SHP77 (cell line): ENCODE measurements at places on chromosomes 6 and 20.
A peak's percentile ranks its signal among the peaks of the same experiment; 100 is the strongest.

DNA sequence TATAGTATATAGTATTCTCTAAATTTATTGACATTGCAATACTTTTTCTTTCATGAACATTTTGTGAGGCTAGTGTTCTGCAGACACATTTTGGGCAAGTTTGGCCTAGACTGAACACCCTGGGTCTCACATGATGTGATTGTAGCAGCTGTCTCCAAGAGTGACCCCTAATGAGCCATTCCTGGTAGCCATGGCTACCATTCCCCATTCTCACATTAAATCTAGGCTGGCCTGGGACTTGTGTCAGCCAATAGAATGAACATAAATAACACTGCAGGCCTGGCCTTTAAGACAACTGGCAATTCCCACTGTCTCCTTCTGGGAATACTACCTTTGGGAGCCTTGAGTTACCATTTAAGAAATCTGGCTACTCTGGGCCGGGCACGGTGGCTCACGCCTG lies 38.0 kb upstream of the TASP1 start:
- no peak for DNase-seq

GRCh38 chr6:38637756-38638155 lies 2.0 kb downstream of the BTBD9 start:
- no peak for DNase-seq

GRCh38 chr20:44207126-44207723 lies 3.3 kb downstream of the OSER1 start:
- no peak for DNase-seq

GRCh38 chr6:42756722-42757121 lies 10.8 kb upstream of the TBCC start:
- no peak for DNase-seq

DNA sequence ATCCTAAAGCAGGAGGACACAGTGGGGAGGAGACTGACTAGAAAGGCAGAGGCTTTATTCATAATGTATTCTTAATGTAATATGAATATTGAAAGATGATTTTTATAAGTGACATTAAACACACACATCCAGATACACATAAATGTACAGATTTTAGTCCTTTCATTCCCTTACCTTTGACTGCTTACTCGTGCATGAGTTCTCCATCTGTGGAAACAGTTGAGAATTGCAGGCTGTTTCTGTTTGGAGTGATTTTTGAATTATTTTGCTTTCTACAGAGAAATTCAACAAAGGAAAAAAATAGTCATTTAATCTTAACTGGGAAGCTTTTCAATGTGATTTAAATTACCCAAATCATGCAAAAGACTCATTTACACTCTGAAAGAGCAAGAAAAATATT lies 136.5 kb downstream of the RIMS1 start:
- DNase-seq, result no peak

DNA sequence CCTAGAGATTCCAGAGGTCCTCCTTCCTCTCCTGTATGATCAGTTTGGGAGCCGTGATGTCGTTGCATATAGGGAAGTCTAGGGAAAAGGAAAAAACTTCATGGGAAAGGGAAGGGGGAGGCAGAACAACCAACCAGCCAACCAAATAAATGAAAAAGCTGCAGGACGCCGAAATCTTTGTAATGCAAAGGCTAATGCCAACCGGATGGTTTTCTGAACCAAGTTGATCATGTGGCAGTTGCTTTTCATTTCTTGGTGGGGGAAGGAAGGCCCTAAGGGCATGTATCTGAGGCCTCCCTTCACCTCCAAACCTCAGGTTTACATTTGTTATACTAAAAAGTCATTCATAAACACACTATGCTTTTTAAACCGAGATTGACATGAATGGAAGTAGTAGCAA lies 167.2 kb downstream of the ARID1B start:
- DNase-seq, result no peak

DNA sequence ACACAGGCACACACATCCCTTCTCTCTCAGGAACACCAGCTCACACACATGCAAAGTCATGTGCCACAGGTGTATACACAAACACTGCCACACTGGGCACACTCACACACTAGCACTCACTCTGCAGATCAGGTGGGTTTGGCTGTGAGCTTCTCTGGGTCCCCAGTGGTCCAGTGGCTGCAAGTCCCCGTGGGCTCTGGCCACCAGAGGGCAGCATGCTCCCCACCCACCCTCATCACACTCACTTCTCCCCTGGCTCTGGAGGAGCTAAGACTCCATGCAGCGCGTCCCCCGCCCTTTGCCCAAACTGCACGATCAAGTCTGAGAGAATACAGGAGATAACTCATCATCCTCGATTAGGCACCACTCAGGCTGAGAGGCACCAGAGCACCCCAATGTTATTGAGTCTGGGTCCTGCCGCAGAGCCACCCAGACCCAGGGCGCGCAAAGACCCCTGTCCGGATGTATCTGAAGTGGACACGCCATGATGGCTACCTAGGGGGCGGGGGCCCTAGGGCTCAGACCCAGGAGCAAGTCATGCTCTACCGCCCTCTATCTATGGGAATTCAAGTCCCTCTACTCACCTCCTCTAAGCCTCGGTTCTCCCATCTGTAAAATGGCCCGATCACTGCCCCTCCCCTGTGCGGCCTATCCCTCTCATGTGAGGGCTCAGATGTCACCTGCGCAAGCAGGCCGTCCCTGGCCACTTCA lies 90.5 kb downstream of the GRM4 start:
- DNase-seq, result peak; percentile 53
